HuH-7 (cell line): ENCODE measurements at places on chromosomes 5 and 9.
A peak's percentile ranks its signal among the peaks of the same experiment; 100 is the strongest.

- no peak for DNase-seq
Observed at GRCh38 chr9:98215821-98216220, 23.4 kb upstream of the CORO2A start.

DNA sequence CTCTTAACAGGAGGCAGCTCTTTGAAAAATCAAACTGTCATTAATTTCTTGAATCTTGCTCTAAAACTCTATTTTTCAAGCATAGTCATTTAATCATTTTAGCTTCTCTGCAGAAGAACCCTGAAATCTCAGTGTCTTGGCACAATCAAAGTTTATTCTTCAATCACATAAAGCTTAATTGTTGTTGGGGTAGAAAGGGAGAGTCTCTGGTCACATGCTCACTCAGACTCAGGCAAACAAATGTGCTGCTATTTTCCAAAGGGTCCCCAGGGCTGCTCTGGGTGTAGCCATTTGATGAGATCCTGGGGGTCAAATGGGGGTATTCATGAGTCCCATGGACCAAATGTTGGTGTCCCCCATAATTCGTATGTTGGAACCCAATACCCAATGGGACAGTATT lies 114.8 kb downstream of the MSX2 start:
- DNase-seq = no peak

DNA sequence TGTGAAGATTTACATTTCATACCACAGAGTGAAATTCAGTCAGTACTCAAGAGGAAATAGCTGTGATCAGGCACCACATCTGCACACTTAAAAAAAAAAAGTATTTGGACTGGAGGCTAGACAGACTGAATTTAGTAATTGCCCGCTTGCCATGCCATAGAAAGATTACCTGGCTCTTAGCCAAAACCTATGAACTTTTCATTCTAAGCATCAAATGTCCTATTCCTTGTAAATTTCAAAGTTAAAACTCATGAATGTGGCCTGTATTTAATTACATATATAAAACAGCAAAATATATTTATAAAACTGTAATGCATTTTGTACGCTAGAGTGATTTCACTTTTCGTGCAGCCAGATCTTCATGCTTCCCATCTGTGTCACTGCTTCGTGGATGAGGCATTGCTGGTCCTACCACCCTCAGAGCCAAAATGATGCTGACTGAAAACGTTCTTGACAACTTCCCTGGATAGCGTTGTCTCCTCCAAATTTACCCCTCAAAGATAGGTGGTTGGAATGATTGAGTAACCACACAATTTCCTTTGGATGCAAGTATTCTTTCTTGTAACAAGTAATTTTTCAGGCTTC lies 447.9 kb upstream of the SGCD start:
- no peak for DNase-seq

DNA sequence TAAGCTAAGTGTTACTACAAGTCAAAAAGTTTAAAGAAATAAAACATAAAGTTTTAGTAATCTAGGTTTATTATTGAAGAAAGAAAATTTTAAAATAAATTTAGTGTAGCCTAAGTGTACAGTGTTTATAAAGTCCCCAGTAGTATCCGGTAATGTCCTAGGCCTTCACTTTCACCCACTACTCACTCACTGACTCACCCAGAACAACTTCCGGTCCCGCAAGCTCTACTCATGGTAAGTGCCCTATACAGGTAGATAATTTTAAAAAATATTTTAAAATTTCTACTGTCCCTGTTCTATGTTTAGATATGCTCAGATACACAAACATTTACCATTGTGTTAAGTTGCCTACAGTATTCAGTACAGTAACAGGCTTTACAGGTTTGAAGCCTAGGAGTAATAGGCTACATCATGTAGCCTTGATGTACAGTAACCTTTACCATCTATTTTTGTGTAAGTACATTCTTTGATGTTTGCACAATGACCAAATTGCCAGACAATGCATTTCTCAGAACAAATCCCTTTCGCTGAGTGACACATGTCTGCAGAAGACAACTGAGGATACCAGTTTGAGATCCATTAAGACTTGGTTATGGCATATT lies 253.6 kb downstream of the TRIM32 start:
- no peak for DNase-seq

GRCh38 chr9:87516222-87516925 lies 18.7 kb downstream of the DAPK1 start:
- DNase-seq = no peak

GRCh38 chr5:133531594-133531993 lies 80.7 kb downstream of the FSTL4 start:
- no peak for DNase-seq

DNA sequence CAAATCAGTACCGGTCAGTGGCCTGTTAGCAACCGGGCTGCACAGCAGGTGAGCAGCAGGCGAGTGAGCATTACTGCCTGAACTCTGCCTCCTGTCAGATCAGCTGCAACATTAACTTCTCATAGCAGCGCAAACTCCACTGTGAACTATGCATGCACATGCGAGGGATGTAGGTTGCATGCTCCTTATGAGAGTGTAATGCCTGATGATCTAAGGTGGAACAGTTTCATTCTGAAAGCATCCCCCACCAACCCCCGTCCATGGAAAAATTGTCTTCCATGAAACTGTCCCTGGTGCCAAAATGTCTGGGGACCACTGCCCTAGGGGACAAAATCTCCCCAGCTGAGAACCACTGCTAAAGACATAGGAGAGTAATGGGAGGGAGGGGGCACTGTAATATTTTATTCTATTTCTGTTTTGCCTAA lies 51.1 kb downstream of the P4HA2 start:
- DNase-seq = no peak

DNA sequence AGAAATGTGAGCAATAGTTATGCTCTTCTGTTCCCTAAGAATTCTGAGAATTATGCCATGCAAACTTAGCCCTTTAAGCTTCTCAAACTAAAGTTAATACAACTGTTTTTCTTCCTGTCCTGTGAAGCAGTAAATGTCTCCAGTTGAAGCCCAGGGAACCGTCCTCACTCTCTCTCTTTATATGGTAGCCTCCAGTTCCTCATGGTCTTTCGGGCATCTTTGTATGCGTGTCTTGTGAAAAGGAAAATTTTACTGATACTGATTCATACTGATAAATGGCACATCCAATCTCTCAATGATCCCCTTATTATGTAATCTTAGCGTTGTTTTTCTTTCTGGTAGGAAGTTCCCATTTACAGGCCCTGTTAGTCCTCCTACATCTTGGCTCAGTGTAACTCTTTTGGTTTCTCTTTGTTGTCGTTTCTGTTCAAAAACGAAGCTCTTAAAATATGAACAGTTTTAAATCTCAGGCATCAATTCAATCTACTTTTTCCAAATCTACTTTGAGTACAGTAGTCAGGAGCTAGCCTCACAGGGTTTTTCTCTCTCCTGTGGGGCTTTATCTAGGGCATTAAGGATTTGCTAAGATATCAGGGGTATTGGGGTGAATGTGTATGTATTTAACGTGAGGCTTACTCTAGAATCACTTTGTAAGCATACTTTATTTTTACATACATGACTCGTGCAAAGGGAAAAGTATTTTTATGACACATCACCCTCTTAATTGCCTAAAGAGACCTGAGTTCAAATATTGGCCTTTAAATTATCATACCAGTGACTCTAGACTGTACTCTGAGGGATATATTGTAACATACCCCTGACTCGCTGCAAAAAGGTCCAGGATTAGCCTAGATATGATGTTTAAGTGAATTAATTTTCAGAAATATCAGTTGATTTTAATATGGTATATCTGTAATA lies 258.0 kb downstream of the NR3C1 start:
- DNase-seq = no peak

- DNase-seq = no peak
Observed at GRCh38 chr5:137887831-137888230, 1.4 kb upstream of the PKD2L2 start.

GRCh38 chr9:79986437-79986836 lies 414.7 kb downstream of the TLE4 start:
- no peak for DNase-seq

GRCh38 chr5:169751490-169751889 lies 114.4 kb downstream of the DOCK2 start:
- no peak for DNase-seq

DNA sequence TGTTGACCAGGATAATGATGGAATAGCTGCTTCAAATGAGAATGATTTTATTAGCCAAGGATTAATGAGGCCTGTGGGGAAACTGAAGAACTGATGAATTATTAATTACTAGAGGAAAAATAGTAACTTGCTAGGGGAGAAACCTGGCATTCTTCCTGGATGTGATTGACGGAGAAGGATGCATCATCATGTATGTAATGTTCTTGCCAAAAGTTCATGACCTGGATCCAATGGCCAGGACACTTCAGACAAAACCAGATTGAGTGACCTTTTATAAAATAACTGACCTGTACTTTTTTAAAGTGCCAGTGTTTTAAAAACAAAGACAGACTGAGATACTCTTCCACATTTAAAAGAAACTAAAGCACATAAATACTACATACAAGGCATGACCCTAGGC lies 23.7 kb downstream of the KIAA1191 start:
- DNase-seq = no peak

DNA sequence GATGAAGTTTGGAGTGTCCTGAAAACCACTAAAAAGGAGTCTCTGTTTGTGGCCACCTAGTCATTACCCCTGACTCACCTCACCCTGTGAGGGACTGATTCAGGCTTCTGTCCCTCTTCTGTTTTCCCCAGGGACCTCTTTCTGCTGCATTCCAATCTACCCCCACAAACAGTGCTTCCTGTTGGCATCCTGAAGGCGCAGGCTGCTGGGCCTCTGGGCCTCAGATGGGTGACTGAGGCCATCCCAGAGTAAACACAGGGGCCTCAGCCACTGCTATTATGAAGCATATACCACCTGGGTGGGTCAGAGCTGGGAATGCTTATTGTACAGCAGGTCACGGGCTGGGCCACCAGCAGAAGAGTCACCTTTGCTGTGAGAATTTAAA lies 20.0 kb downstream of the MORN5 start:
- DNase-seq = peak; percentile 40

GRCh38 chr9:37700900-37701299 lies 50.1 kb downstream of the FRMPD1 start:
- no peak for DNase-seq

- no peak for DNase-seq
Observed at GRCh38 chr5:174775081-174775480, 50.7 kb downstream of the MSX2 start.

- no peak for DNase-seq
Observed at GRCh38 chr9:15304632-15305031, 2.4 kb downstream of the TTC39B start.

DNA sequence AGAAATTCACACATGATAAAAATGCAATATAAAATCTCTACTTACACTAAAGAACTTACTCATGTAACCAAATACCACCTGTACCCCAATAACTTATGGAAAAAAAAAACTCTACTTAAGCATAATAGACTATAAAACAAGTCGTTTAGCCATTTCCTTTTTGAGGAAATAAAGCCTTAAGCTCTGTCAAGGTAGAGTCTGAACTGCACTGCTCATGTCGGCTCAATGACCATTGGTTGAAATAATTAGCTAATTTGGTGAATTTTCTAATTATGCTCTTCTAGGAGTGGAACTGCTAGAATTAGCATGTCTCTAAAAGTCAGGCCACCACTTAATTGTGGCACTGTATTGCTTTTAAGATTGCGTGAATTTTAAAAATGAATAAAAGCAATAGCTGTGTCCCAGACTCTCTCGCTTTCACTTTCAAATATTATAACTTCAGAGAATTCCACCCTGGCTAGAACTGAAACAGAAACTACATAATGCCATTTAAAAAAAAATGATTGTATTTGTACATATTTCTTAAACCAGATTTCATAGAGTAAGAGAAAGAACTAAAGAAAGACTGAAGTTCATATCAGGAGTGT lies 113.0 kb upstream of the PCA3 start:
- no peak for DNase-seq

DNA sequence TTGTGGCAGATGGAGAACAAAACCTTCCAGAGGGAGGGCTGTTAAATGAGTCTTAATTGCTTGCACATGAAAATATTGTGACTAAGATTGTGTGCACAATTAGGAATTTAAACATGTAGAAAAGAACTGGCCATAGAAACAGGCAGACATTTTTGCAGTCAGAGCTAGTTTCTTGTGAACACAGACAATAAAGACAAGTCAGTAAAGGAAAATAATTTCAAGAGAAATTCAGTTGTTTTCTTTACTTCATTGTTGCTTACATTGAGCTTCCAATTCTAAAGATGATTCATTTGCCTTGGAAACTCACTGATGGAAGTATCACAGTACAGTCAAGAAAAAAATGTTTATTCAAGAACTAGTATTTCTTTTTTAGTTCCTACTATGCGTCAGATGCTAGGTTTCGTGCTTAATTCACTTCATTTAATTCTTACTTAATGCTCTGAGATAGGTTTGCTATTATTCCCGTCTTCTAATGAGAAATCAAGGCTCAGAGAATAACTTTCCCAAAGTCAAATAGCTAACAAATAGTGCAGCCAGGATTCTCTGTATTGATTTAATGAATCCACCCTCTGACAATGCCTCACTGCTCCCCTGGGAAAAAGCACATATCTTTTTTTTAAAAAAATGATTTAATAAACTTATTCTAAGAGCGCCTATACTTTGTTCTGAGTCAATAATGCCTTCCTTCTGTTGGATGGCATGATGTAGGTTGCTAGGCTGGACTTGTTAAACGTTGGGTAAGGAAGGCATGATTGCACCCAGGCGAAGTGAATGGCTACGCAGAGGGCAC lies 581.4 kb downstream of the RAB3C start:
- DNase-seq = no peak

DNA sequence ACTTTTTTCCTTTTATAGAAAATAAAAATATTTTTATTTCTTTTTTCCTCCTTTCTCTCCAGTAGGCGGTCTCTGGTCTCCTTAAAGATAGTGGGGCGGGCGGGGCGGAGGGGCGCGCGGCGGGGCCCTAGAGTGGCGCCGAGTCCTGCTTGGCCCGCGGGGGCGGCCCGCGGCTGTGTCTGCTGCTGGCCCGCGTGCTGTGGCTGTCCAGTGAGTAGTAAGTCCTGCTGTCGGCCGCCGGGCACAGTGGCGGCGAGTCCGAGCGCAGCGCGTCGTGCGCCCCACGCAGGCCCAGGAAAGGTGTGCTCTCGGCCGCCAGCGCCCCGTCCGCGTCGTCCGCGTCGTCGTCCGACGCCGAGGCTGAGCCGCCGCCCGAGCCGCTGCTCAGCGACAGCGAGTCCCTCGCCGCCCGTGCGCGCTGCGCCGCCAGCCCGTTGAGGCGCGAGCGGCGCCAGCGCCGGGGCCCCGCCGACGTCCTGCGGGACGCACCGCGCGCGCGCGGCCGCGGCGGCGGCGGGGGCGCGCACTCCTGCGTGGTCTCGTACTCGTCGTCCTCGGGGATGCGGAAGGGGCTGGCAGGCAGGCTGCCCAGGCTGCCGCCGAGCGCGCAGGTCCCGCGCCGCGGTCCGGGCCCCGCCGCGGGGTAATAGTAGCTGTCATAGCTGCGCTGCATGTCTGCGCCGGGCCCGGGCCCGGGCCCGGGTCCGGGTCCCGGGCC lies 52.3 kb downstream of the PSD2 start:
- peak; percentile 71 for DNase-seq

GRCh38 chr5:126847456-126847820 lies 70.5 kb downstream of the LMNB1 start:
- no peak for DNase-seq

- no peak for DNase-seq
Observed at GRCh38 chr9:696332-697323, 144.9 kb upstream of the DMRT1 start.
